ENCODE measurements at places on chromosomes 5 and 9. TPM values are rescaled to one million over a fixed set of nuclear protein-coding genes. Genes with fewer than 3 reads are reported as not detected.

DNA sequence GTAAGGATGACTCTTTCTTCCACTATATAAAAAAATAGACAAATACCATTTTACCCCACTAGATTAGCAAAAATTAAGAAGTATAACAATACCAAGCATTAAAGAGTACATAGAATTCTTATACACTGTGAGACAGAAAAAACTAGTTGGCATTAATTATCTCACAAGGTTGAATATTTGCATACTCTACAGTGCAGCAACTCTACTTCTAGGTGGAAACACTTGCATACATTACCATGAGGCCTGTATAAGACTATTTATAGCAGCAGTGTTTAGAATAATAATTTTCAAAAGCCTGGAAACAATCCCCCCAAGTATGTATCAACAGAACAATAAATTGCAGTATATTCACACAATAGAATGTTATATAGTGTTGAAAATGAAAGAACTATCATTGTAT lies 19.0 kb upstream of the PURA start:
- no peak for DNase-seq

DNA sequence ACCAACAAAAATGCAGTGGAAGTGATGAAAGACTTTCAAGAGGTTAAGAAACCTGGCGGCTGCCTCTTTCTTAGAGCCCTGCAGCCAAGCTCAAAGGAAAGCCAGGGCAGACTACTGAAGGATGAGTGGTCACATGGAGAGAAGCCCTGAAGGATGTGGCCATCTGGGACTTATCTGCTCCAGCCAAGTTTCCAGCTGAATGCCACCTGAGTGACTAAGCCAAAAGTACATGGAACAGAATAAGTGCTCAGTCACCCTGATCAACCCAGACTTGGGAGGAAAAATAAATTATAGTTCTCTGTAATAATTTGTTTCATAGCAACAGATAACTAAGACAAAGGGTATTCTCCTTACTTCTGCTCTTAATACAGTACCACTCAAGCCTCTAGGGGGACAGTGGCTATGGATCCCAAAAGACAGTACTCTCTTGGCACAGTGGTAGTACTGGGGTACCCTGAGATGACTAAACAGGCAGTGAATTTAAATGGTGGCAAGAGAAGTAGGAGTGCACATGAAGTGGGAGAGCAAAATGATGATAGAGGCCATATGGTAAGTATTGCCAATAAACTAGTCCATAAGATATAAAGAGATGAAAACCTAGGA lies 182.3 kb downstream of the ELAVL2 start:
- DNase-seq: no peak

DNA sequence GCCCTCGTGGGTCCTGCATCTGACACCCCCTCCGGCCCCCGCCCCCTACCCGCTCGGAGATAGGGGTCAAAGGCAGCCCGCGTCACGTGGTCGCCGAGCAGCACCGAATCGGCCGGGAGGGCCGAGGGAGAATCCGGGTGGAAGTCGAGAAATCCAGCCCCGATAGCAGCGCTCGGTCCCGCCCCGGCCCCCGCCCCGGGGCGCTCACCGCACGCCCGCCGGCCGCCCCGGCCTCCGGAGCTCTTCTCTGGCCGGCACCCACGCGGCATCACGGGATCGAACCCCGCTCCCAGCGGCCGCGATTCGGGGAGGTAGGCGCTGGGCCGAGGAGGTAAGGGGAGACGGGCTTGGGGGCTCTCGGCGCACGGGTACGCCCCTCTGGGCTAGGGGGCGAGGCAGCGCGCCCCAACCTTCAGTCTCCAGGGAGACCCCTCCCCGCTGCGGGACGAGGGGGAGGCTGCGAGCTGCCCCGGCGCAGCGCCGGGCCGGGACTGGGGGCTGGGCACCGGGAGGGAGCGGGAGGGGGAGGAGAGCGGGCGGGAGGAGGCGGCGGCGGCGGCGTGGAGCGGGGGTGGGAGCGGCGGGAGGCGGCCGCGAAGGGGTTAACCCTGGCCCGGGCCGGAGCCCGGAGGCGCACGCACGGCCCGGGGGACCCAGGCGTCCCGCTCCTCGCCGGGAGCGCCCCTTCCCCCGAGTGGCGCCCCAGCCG lies 22.1 kb upstream of the NDST1 start:
- DNase-seq: peak; percentile 69

- DNase-seq: no peak
These were observed 62.9 kb downstream of the COL5A1 start for GRCh38 chr9:134704498-134704897.

The CDHR2 gene
- total RNA-seq: under 0.01 TPM
